ENCODE measurements at places on chromosomes 4 and X. TPM values are rescaled to one million over a fixed set of nuclear protein-coding genes. Genes with fewer than 3 reads are reported as not detected.

GRCh38 chrX:136647677-136648360, at the start of gene CD40LG:
Gene CD40LG (plus strand): TSS chrX:136648158. CDS start chrX:136648249, 91 bp downstream.
- H3K4me3 ChIP-seq, result no peak within 1 kb of the TSS
- no peaks in the 10 kb centered on the region for H3K4me1 ChIP-seq
- no peak within 1 kb of the TSS for H3K27ac ChIP-seq
- no peaks in the 10 kb centered on the region for H3K27me3 ChIP-seq

- H3K27ac ChIP-seq, result no peak overlapping the region
- no peaks in the 10 kb centered on the region for H3K36me3 ChIP-seq
- H3K27me3 ChIP-seq, result no peaks in the 10 kb centered on the region
- H3K4me3 ChIP-seq, result no peak overlapping the region
- DNase-seq, result no peak
Measured at GRCh38 chr4:139219450-139220055, 42.5 kb upstream of the ELF2 start.

GRCh38 chr4:81631958-81632441, 160.3 kb upstream of the RASGEF1B start:
- DNase-seq, result no peak
- H3K4me1 ChIP-seq, result no peaks in the 10 kb centered on the region
- H3K27me3 ChIP-seq, result no peaks in the 10 kb centered on the region

DNA sequence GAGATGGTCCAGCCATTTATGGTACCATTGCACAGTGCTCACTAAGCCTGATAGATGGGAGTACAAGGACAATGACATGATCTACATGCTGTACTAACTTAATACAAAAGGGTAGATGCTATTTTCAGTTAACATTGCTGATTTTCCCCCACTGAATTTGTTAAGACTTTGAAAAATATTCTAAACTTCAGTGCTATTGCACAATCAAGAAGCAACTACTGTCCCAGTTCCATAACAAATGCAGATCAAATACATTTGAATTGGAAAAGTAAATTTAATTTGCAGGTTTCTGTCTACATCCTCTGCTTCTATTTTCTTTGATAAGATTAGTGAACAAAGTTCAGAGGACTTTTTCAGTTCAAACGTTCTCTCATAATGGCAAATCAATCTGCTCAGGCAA, 366.8 kb upstream of the FGF13 start:
- no peaks in the 10 kb centered on the region for H3K27me3 ChIP-seq
- no peak overlapping the region for H3K4me3 ChIP-seq
- no peak overlapping the region for H3K27ac ChIP-seq
- no peaks in the 10 kb centered on the region for H3K4me1 ChIP-seq
- no peak for DNase-seq

GRCh38 chr4:83961575-83961974, 425.7 kb downstream of the GPAT3 start:
- no peak for DNase-seq
- H3K36me3 ChIP-seq, result no peaks in the 10 kb centered on the region
- H3K27ac ChIP-seq, result no peak overlapping the region

The CLIC2 gene
- 19.2 TPM for total RNA-seq
